ENCODE measurements at places on chromosomes 4 and X.
A peak's percentile ranks its signal among the peaks of the same experiment; 100 is the strongest.

GRCh38 chrX:821327-822107 is 190.9 kb downstream of the SHOX start:
- DNase-seq = no peak

GRCh38 chrX:121308276-121308805 is 260.9 kb downstream of the GLUD2 start:
- peak; percentile 68 for DNase-seq

GRCh38 chr4:168550064-168550766 is 53.4 kb downstream of the PALLD start:
- no peak for DNase-seq

DNA sequence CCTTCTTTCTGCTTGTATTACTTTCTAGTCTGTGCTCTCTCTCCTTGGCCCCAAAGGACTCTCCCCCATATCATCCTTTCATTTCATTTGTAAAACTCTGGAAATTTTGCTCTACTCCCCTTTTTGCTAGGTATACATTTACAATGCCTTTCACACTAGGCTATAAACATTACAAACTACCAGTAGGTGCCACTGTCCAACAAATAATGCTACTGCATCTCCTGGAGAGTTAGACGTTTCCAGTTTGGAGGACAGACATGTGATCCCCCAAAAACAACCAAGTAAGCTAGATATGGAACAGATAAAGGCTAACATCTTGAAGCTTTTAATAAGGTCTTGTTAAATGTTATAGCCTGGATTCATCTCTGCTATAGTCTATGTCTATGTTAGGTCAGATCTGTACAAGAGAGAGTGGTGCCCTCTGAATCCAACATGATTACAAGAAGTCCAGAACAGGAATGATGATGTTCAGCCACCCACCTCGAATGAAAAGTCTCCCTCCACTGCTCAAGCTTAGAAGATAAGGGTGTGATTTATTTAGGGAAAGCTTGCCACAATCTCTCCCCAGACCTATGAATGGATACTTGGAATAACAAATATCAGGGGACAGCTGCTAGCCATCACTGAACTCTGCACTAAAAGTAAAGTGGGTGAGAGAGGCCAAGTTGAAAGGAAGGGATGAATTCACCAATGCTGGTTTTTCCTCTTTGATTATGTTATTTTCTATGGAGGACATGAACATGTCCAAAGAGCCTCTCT is 14.3 kb downstream of the CBR4 start:
- no peak for DNase-seq

- DNase-seq = no peak
Measured at GRCh38 chrX:65502618-65503017, 32.0 kb downstream of the LAS1L start.

GRCh38 chrX:76850851-76851250 is 423.3 kb downstream of the MAGEE1 start:
- no peak for DNase-seq

GRCh38 chr4:40255393-40256281 is 58.8 kb downstream of the RHOH start:
- peak; percentile 78 for DNase-seq

DNA sequence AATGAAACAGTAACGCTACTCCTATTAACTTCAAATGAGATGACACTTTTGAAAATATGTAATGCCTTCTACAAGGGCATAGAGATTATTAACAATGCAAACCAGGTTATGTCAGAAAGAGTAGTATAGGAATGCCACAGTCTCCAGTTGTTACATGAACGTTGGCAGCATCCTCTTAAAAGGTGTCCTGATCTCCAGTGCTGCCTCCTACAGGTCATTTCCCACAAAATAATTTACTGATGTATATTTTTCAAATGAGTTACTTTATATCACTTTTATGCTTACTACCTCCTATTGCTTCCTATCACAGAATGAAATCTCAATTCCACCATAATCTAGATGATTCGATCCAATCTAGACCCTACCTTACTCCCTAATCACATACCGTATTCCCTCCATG is 195.2 kb upstream of the EPHA5 start:
- peak; percentile 2 for DNase-seq

DNA sequence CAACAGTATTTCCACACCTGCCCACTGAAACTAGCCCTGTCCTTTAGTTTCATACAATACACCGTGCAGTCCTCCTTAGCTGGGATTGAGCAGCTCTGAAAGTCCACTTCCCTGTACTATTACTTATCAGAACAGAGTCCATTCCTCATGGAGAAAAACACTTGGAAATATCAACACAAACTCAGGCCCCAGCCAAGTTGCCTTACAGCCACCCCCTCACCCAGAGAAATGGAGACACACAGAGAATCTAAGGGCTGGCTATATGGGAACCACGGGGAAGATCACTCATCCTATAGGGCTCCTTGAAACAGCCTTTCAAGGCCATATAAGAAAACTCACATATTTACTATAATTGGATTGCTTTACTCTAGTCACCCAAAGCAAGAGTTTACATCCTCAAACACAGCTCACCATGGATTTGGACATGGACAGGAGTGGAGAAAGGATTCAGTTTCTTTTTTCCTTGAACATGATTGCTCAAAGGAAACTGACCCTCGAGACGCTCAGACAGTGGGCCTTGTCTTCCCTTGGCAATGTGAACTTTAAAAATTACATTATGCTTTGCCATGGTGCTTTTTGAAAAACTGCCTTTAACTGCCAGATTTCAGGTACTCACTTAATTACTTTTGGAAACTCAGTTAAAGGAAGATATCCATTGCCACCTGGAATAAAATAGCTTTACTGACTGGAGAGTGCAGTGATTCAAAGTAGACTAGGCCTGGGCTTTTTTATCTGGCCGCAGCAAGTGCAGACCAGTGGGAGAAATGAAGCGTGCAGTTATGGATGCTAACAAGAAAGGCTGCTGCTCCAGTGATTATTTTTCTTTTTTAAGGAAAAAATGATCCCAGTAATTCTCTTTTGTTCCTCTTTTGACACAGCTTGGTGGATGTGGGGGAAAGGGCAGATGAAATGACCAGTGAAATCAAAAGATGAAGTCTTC is 1.6 kb downstream of the SCARB2 start:
- DNase-seq = no peak

DNA sequence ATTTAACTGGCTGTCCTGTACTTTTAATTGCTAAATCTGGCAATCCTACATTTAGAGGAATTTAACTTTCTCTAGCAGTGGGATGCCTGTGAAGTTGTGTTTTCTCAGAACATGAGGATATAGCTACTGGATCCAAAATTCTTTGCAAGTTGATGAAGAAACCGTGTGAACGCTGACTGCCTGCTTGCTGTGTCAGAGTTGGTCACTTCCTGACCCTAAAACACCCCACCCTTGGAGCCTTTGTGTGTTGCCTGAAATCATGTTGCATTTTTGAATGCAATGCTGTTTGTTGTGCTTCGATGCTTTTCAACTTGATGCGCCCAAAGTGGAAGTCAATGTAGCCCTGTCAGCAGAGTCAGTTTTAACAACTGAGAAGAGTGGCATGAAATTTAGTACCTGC is 211.2 kb downstream of the ANK2 start:
- DNase-seq = no peak

DNA sequence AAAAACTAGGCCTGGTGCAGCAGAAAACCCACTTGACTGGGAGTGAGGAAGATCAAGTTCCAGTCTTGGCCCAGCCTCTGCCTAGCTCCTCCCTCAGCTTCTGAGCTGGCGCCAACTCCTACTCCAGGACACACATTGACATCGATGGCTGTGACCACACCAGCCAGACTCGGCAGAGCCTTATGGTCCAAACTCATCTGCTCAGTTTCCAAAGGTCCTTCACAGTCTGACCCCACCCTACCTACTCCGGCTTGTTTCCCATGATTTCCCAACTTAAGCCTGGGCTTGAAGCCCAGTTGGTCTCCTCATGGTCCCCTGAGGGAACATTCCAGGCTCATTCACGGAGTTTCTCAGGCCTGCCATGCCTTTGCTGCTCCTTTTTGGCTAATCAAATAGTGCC is 10.1 kb downstream of the ELF4 start:
- DNase-seq = no peak

DNA sequence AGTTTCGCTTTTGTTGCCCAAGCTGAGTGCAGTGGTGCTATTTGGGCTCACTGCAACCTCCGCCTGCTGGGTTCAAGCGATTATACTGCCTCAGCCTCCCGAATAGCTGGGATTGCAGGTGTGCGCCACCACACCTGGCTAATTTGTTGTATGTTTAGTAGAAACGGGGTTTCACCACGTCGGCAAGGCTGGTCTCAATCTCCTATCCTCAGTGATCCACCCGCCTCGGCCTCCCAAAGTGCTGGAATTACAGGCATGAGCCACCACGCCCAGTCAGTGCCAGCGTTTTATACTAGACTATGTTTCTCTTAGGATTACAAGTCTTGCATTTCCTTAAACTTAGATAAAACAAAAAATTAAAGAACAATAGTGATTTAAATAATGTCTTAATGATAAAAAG is 13.0 kb downstream of the KLF3 start:
- DNase-seq = no peak

DNA sequence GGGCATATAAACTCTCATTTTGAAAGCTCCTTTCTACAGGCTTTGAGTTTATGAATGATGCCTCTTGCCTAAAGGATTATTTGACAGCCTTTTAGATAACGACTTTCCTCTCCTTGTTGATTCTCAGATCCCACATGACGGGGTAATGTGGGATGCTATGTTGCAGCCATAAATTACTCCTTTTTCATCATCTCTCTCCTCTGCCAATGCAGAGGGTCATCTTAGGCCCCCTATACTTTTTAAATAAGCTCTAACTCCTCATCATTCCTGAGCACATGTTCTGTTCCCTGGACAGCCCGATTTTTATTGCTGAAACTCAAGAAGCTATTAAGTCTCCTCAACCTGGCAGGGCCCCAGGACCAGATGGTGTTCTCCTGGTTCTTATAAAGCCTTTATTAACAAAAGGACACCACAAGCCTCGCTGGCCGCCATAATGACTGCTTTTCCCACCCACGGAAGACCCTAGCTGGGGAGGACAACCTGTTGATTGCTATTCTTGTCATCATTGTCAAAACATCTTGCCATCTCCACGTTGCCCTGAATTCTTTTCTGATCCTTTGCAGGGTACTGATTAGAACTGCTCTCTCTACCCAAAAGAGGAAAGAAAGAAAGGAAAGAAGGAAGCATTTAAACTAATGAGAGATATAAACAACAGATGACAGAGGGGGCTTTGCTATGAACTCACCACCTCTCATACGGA is 150.7 kb downstream of the DHX15 start:
- no peak for DNase-seq

DNA sequence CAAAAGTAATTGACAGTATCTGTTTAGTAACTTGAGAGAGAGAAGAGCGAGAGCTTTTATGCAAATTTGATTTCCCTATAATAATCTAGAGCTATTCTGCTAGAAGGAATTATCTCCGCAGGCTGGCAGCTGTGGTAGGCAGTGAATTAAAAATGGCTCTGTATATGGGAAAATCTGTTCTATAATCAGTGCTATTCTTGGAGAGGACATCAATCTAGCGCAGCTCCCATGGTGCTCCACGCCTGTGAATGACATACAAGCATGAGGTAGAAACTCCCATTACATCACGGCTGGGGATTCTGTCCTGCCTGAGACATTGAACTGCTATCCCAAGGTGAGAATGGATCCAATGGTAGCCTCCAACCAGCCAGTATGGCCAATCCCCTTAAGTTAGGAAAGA is 179.0 kb downstream of the DHX15 start:
- no peak for DNase-seq

DNA sequence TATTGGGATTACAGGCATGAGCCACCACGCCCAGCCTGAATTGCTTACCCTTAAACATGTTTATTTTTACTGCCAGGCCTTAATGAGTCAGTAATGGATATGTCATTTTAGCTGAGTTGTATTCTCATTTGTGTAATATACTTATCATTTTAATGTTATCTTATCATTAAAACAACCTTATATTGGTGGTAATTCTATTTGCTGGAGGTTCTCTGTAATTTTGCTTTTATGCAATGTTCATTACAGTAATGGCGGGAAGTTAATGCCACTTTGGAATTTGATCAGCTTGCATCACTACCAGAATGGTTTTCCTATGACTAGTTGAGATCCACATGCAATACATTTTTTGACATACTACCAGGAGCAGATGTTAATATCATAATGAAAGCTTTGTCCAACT is 6.3 kb upstream of the PGAM4 start:
- DNase-seq = peak; percentile 4

GRCh38 chr4:139642364-139642763 is 23.3 kb upstream of the MGST2 start:
- no peak for DNase-seq

DNA sequence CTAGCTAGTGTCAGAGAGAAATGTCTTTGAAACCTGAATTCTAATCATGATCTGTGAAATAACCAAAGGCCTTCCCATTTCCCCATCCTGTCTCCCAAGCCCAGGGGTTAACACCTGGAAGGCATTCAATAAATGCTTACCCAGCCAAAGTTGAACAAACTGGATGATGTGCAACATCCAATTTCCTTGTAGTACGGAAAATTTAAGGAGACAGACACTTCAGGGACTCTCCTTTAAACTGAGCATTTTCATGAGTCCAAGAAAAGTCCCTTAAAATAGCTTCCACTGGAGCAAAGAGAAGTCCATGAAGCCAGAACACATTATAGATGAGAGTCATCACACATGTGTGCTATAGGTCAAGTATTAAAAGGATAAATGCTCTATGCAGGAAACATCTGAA is 271.2 kb downstream of the RAB28 start:
- no peak for DNase-seq

DNA sequence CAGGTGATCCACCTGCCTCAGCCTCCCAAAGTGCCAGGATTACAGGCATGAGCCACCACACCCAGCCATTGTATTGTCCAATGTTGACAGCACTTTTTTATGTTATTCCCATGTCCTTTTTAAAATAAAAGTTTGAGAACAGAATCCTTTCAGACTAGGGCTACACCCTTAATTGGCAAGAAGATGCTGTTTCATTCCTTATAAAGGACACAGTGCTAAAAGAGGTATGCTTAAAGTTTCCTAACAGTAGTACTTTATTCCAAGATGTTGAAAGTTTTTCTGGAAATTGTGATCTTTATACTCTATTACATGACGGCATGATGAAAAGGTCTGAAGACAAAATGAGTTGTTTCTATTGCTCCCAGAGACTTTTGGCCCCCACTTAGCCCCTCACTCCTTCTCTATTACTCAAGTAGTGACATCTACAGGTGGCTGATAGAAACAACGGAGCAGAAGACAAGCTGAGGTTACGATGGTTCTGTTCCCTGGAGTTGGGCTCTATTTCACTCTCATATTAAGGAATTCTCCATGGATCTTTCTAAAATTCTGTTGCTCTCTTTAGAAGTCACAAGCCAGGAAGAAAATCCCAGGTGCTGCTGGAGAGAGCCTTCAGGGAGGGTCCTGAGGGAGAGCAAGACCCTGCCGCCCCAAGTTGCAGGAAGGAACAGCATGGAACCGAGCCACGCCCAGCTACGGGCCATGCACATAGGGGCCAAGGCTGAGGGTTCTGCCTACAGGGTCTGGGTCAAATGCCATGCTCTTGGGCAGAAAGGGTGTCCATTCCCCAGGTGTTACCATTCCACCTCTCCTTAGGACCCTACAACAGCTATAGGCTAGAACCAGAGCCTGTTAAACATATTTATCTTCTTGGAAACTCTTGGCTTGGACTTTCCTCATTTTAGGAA is 22.8 kb downstream of the RPL9 start:
- DNase-seq = no peak

GRCh38 chrX:42869011-42869410 is 91.0 kb upstream of the PPP1R2C start:
- DNase-seq = no peak

GRCh38 chr4:183503497-183504063 is 1.3 kb upstream of the ING2 start:
- no peak for DNase-seq

Measured in stomach (tissue), 19 donors.